Stimulated activated CD4-positive, alpha-beta T cell treated with anti-CD3 and anti-CD28 coated beads, Interleukin-4, amount 100 ng/mL, for 24 hours (primary cell): ENCODE measurements at places on chromosomes 11 and 22.

GRCh38 chr11:35126000-35126878, 12.7 kb upstream of the CD44 start:
- DNase-seq = peak; percentile 77

DNA sequence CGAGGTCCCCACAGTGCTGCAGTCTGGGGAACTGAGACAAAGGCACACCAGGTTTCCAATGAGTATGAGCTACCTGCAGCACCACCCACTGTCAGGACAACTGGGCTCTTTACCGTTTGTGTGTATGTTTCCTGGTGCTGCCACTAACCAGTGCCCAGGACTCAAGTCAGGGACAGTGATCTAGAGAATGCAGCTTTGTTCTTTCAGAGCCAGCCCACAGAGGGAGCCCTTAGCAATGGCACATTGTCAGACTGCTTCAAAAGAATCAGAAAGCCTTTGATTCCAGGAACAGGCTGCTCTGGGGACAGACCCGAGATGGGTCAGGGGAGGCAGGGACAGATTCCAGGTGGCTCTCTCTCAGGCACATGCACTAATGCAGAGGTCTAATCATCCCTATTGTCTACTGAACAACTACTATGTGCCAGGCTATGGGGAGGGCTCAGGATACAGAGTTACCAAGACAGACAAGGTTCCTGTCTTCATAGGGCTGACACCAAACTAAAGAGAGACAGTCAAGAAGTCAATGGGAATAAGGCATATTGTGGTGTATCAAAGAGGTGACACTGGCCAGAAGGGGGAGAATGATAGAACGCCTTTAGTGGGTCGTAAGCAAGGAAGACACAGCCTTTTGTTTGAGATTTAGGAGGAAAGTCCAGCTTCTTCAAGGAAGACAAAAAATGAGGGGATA, 103.7 kb downstream of the VPREB1 start:
- DNase-seq = no peak

GRCh38 chr11:13928566-13929251, 33.8 kb upstream of the SPON1 start:
- DNase-seq = no peak

DNA sequence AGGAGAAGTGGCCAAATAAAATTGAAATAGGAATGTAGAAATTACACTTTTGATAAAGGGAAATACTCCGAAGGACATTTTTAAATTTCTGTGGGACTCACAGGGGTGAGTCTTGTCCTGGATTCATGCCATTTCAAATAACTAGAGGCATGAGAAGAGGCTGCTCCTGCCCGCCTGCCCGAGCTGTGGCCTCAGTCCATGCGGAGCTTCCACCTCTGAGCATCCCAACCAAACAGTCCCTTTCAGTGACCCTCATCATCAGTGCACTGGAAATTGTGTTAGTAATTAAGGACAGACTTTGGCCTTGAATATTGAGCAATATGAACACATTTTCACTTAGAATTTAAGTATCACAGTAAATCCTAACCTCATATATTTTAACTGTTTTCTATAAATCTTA, 25.6 kb downstream of the GRIA4 start:
- DNase-seq = no peak

GRCh38 chr22:45686004-45686403, 14.4 kb downstream of the ATXN10 start:
- no peak for DNase-seq

DNA sequence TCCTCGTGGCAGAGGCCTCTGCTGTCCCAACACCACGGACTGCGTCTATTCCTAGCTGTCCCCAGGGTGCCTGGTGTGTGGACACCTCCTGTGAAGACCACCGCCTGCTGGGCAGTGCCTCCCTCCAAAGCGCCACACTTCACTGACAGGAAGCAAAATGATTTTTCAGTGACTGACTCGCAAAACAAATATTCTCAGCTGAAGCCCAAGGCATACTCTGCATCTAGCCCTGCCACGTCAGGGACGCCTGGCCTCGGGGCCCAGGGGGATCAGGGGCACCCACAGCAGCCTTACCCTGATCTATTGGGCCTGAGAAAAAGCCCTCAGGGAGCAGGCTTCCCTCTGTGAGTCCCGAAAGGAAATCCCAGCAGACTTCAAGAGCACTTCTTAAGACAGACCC, 2.2 kb downstream of the BRD1 start:
- DNase-seq = no peak

DNA sequence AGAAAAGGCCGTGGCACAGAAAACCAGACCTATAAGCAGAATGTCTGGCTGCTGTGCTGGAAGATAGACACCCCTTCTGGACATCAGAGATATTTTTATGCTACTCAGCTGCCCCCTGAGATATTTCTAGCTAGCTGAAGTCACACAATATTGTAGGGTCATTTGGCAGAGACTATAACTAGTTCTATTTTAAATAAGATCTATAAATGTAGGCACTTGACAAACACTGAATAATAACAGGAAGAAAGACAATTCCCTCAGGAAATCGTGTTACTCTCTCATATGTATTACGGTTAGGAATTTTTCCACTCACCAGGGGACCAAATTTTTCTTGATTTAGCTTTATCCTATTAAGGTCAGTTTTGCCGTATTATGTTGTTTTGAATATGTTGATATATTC, 845.4 kb downstream of the OPCML start:
- DNase-seq = no peak

DNA sequence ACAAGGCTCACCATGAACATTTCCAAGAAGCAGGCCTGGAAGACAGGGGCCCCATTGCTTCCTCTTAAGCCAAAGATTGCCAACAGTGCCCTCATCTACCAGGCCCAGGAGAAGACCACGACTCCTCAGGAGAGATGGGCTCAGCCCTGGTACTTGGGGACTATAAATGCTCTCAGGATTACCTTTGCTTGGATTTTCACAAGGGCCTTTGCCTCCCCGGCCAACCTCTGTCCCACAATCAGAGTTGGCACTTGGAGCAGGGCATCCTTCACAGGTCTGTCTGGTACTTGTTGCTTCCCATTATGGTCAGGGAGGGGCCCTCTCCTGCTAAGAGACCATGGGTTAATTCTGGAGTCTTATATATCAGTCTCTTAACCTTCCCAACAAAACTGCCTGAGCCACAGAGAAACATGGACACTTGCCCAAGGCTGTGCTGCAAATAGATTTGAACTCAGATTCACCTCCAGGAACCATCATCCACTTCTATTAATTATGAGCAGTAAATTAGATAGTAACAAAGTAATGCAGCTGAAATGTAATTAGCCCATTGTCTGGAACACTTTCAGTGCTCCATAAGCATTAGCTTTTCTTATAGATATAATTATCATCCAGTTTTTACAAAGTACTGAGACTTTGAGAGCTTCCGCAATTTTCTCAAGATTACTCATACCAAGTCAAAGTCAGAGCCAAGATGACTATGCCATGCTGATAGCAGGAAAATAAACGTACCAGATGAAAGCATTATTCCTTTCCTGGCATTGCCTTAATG, 33.5 kb downstream of the POU2AF3 start:
- DNase-seq = no peak

GRCh38 chr22:17387356-17387755, 18.1 kb downstream of the CECR2 start:
- no peak for DNase-seq

- no peak for DNase-seq
These were observed 37.8 kb upstream of the NAV2 start for GRCh38 chr11:19674836-19675235.
